ENCODE measurements at places on chromosomes 3 and 15.

GRCh38 chr3:16658004-16658924 is 53.0 kb upstream of the DAZL start:
- DNase-seq = no peak

DNA sequence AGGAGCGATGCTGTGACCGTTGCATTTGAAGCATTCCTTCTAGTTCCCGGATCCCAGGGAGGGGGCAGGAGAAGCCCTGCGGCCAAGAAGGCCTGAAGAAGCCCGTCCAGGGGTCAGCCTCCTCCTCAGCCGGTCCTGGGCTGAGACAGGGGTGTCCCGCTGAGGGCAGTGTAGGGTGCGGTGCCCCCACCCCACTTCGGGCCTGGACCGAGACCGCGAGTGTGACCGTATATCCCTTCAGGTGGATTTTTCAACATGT is 2.8 kb downstream of the OCA2 start:
- DNase-seq = no peak

DNA sequence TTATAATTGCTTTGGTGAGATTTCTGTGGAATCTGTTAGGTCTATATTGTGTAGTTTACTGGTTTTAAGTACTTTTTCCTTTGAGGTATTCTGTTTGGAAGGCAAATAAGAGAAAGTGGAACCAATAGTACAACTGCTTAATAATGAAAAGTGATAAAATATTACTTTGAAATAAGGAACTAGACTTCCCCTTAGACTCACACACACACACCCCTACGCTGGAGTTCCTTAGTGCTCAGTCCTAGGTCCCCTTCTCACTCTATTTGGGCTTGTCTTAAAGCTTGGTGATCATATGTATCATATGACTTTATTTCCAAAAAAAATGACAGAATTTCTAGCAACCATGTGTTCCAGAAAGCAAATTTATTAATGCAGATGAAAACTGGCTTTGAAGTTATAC is 494.0 kb upstream of the TGFBR2 start:
- no peak for DNase-seq

DNA sequence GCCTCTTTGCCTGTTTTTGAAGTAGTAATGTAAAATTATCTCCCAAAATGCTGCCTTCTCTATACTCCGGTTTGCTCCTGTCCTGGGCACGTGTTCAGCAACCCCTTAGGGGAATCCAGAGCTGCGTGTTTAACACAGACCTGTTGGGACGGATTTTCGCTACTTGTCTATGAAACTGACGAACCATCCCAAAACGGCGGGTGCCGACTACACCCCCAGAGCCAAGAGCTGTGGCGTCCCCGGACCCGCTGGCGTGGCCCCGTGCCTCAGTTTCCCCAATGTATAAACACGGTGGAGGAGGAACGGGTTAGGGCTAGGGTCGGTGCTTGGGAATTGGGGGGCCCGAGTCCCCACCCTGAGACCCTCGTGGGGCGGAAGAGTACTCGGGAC is 473 bp downstream of the FHIT start:
- DNase-seq = no peak

DNA sequence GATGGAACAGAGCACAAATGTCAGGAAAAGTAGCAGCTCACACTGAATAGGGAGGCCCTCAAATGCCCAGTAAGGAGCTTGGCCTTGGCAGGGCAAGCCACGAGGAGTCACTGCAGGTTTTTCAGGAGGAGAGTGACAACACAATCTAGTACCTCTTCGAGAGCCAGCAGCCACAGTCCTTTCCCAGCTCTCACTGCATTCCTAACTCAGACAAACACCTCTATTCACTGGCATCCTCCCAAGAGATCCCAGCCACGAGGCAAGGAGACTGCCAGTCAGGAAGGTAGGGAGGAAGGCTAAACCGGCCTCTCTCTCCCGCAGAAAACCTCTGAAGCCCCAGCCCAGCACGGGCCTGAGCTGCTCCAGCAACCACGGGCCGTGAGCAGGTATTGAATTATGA is 146.0 kb upstream of the SMAD3 start:
- DNase-seq = no peak

GRCh38 chr3:177470197-177470941 is 273.1 kb upstream of the TBL1XR1 start:
- DNase-seq = no peak

Measured in stimulated activated CD8-positive, alpha-beta memory T cell treated with anti-CD3 and anti-CD28 coated beads, Interleukin-7, amount 100 ng/mL, for 4 hours (primary cell).